GM04504 (cell line): ENCODE measurements at places on chromosomes 3 and 15.
A peak's percentile ranks its signal among the peaks of the same experiment; 100 is the strongest.

DNA sequence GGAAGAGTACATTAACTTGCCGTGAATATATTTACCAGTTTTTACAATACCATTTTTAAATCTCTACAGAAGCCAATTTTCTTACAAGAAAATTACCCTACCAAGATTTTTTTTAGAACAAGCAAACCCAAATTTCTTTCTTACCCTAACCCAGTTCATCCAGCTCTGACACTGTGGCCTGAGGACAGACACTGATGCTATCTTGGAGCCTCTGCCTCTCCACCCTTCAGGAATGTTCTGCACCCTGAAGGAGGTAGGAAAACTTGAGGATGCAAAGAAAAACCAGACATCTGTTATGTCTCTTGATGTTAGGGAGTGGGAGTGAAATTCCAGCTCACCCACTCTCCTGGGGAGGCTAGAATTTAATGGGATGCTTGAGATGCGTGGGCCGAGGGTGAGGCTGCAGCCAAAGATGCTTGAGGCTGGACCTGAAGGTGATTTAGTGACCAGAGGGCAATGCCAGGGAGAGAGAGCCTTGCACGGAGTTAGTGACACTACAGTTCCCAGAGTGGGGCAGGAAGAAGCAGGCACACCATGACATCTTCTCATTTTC, 69.9 kb downstream of the LIPC start:
- no peak for DNase-seq

GRCh38 chr3:164465172-164465571, 613.1 kb downstream of the SI start:
- DNase-seq, result peak; percentile 50

GRCh38 chr3:119628390-119628789, 30.7 kb downstream of the PLA1A start:
- DNase-seq, result no peak

DNA sequence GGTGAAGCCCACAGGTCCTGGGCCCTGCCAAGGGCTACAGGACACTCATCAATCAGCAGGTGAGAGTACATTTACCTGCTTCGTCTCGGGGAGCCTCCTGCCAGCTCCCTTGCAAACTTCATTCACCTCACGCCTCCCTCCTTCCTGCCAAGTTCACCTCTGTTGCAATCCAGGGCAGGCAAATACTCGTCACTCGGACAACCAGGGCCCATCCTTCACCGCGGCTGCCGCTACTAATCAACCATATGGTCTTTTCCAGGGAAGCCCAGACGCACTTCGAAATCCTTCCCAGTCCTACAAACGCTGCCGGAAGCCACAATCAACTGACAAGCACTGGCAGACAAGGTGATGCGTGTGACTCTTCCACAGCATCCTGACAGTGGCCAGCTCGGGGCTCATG, 200.7 kb upstream of the NSMCE3 start:
- DNase-seq, result no peak

DNA sequence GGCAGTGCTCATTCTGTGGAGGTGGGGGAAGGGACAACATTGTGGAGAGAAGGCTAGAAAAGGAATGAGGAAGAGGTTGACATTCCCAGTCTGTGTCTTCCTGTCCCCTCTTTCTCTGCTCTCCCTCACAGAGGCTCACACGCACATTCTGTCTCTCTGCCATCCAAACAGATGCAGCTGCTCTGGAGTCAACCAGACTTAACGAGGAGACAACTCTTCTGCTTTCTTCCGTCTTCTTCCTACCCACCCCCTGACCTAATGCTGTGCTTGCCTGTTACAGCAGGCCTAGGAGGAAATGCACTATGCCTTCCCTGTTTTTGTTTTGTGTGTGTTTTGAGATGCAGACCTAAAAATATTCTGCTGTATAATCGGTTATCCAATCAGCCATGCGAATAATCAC, 121.9 kb downstream of the CACNA1D start:
- DNase-seq, result no peak

DNA sequence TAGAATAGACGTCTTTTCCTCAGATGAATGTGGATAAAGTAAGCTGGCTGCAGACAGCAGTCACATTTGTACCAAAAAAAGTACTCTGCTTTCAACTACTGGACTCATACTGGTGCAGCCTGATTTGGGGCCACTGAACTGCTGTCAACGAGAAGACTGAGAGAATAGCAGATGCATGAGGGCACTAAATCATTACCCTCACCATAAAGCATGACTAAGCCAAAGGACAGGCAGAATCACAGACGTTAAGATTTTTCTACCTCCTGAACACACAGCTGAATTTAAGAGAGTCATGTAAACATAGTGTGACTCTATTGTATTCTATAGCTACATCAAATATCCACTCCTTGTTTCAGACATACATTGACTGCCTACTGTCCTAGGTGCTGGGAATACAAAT, 67.8 kb upstream of the CDAN1 start:
- DNase-seq, result no peak

- DNase-seq, result no peak
These were observed 16.4 kb downstream of the SLC24A1 start for GRCh38 chr15:65638109-65638508.

DNA sequence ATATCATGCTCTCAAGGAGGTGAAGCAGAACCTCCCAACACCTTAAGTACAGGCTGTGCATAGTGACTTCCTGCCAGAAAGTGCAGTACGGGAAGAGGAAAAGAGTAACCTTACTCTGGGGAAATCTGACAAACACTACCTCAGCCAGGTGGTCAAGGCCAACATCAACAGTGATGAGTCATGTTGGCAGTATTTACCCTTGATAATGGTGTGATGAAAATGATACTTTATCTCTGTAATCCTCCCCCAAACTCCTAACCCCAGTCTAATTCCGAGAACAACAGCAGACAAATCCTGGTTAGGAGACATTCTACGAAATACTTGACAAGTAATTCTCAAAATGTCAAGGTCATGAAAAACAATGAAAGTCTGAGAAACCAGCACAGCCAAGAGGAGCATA, 26.5 kb downstream of the ANKDD1A start:
- DNase-seq, result no peak

GRCh38 chr15:69604072-69604411, 151.4 kb downstream of the RPLP1 start:
- no peak for DNase-seq

GRCh38 chr3:87694678-87695077, 364.1 kb downstream of the CGGBP1 start:
- no peak for DNase-seq

DNA sequence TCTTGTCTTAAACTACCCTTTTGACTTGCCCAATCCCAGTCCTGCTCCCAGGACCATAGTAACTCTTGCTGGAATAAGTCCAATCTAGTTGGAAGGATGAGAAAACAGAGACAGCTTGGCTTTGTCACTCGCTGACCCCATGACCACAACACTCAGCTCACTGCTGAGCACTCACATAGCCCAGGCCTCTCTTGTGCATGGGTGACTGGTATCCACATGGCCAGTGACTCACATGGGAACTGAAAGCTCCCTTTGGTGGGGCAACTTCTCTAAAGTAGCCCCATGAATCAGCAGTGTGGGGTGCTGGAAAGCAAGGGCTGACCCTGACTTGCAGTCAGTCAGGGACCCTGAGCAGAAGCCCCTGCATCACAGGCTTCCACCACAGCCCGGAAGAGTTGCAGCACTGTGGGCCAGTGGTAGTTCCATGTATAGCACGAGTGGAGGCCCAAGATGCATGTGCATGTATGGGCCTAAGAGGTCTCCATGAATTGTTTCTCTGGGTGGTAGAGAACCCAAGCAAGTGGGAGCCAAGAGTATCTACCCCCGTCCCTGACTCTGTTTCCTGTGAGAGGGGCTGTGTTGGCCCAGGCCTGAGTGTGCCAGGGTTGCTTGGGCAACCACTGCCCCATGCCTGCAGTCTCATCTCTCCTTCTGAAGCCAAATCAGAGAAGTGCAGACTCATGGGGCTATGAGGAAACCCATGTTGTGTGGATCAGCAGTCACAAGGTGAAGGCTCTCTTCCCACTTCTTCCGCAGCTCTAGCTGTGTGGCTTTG, 62.1 kb upstream of the XCR1 start:
- DNase-seq, result peak; percentile 79

DNA sequence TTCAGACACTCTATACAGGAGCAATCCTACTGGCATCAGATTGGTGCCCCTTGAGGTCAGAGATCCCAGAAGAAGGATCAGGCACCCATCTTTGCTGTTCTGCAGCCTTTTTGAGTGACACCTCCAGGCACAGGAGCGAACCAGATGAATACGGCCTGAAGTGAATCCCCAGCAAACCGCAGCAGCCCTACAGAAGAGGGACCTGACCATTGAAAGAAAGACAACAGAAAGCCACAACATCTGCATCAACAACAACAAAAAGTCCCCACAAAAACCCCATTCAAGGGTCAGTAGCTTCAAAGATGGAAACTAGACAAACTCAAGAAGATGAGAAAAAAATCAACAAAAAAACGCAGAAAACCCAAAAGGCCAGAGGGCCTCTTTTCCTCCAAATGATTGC, 130.4 kb downstream of the PPM1L start:
- DNase-seq, result no peak

DNA sequence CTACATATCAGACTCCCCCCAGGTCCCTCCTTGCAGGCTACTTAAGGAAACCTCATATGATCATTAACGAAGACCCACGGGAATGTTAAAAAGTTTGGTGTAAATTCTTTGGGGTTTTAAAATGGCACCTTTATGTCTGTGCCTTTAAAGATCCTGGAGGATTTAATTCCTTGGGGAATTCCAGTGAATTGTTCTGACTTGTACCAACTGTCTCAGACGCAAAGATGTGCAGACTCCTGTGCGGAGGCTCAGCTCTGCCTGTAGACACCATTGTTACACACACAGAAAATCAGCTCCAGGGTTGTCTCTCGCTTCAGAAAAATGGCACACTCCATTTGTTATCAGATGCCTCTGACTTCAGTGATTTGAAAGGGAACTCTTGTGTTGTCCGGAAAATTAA, 414.4 kb upstream of the CFAP20DC start:
- no peak for DNase-seq

DNA sequence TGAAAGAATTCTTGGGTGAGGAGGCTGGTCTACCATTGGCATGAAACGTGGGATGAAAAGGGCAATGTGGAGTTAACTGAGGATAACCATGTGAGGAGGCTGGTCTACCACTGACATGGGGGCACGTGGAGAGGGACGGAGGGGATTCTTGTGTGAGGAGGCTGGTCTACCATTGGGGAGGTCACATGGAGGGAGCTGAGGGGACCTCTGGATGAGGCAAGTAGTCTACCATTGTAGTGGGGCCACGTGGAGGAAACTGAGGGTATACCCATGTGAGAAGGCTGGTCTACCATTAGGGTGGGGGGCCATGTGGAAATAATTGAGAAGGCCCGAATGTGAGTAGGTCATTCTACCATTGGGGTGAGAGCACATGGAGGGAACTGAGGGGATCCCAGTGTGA, 154.1 kb downstream of the FBLN2 start:
- DNase-seq, result no peak

GRCh38 chr3:139893267-139893962, 41.6 kb upstream of the CLSTN2 start:
- DNase-seq, result no peak

- DNase-seq, result no peak
These were observed 17.6 kb downstream of the RSL24D1 start for GRCh38 chr15:55179141-55179540.

DNA sequence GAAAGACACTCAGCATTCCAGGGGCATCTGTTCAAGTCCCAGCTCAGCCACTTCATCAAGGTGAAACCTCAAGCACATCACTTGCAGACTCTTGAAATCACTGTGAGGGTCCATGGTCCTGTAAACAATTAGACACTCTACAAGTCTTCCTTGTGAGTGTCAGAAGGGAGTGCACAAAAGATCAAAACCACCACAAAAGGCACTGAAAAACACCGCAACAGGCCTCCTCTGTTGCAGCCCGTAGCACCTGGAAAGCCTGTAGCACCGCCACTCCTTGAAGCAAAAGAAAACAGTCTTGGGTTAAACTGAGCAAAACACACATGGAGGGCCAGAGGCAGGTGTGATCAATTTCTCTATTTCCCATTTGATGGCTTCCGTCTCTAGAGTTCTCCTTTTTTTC, 63.8 kb upstream of the SNRK start:
- DNase-seq, result no peak

DNA sequence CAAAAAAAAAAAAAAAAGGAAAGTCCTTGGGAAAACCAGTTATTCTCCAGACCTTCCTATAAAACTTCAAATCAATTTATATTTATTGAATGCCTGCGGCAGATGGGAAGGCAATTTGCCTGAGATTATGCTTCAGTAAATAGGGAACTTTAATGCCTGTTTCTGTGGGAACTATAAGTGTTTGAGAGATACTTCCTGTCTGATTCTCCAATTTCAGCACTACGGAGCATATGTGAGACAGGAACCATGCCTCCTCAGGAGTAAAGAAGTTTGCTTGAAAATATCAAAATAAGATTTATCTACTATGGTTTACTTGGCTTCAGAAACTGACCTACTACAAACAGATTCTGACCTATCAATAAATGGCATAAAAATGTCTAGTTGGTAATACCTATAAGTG, 135.5 kb downstream of the CBLB start:
- DNase-seq, result no peak

GRCh38 chr3:13801361-13802204, 78.3 kb downstream of the WNT7A start:
- DNase-seq, result no peak

- no peak for DNase-seq
These were observed 46.8 kb downstream of the ST6GAL1 start for GRCh38 chr3:186976837-186977750.

GRCh38 chr3:105752791-105753415, 115.9 kb downstream of the CBLB start:
- no peak for DNase-seq

- DNase-seq, result no peak
These were observed 18.8 kb downstream of the GMPS start for GRCh38 chr3:155889212-155889611.

- no peak for DNase-seq
These were observed 33.4 kb downstream of the SEC62 start for GRCh38 chr3:170000051-170000450.

GRCh38 chr3:196942915-196943277, 568 bp upstream of the NCBP2 start:
- no peak for DNase-seq

- DNase-seq, result no peak
These were observed 45.1 kb downstream of the DAPK2 start for GRCh38 chr15:64001148-64001547.

DNA sequence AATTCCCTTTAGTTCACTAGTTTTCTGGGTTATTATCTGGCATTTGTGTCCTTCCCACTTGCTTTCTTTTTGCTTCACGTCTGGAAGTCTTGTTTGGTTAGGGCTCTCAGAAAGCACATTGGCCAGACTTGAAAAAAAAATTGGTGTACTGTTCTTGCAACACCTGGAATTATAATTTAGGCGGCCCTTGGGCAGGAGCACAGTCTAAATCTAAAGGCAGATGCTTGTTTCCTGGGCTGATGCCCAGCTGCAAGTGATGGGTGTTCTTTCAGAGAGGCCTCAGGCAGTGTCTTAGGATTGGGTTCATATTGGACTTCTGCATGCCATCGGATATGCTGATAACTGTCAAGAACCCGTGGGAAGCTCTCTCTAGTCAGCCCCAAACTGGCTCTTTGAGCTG, 521.5 kb downstream of the PDCD6IP start:
- DNase-seq, result no peak

GRCh38 chr3:172179680-172180399, 140.5 kb downstream of the FNDC3B start:
- no peak for DNase-seq

GRCh38 chr15:96736384-96736783, 405.9 kb downstream of the NR2F2 start:
- no peak for DNase-seq
